ENCODE measurements at places on chromosomes 12 and 14. TPM values are rescaled to one million over a fixed set of nuclear protein-coding genes. Genes with fewer than 3 reads are reported as not detected.
A peak's percentile ranks its signal among the peaks of the same experiment; 100 is the strongest.

- no peak for DNase-seq
These were observed 42.4 kb downstream of the PDE3A start for GRCh38 chr12:20410734-20411133.

DNA sequence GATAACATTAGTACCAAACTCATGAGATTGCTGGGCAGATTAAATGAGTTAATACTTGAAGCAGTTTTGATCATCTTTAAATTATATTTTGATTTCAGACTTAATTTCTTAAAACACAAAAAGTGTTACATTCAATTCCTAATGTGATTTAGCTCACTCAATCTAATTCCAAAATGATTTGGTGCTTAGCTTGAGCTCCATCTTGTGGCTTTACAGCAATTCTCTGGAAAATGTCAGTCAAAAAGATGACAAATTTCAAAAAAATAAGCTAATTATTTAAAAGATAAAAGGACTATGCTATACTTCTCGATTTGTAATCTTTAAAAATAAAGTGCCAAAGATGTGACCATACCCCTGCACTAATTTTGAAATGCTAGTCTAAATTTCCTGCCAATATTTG is 10.1 kb downstream of the LLPH start:
- DNase-seq: no peak

DNA sequence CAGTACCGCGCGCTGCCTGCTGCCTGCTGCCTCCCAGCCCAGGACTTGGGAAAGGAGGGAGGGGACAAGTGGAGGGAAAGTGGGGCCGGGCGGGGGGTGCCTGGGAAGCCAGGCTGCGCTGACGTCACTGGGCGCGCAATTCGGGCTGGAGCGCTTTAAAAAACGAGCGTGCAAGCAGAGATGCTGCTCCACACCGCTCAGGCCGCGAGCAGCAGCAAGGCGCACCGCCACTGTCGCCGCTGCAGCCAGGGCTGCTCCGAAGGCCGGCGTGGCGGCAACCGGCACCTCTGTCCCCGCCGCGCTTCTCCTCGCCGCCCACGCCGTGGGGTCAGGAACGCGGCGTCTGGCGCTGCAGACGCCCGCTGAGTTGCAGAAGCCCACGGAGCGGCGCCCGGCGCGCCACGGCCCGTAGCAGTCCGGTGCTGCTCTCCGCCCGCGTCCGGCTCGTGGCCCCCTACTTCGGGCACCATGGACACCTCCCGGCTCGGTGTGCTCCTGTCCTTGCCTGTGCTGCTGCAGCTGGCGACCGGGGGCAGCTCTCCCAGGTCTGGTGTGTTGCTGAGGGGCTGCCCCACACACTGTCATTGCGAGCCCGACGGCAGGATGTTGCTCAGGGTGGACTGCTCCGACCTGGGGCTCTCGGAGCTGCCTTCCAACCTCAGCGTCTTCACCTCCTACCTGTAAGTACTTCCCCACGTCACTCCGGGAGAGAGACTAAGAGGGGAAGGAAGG is at the start of gene LGR5:
Gene LGR5, plus strand, starts transcription at position 186 of the 732 bp plus-strand sequence. Its CDS starts 283 bp downstream, at position 469.
- peak; percentile 60 for DNase-seq

DNA sequence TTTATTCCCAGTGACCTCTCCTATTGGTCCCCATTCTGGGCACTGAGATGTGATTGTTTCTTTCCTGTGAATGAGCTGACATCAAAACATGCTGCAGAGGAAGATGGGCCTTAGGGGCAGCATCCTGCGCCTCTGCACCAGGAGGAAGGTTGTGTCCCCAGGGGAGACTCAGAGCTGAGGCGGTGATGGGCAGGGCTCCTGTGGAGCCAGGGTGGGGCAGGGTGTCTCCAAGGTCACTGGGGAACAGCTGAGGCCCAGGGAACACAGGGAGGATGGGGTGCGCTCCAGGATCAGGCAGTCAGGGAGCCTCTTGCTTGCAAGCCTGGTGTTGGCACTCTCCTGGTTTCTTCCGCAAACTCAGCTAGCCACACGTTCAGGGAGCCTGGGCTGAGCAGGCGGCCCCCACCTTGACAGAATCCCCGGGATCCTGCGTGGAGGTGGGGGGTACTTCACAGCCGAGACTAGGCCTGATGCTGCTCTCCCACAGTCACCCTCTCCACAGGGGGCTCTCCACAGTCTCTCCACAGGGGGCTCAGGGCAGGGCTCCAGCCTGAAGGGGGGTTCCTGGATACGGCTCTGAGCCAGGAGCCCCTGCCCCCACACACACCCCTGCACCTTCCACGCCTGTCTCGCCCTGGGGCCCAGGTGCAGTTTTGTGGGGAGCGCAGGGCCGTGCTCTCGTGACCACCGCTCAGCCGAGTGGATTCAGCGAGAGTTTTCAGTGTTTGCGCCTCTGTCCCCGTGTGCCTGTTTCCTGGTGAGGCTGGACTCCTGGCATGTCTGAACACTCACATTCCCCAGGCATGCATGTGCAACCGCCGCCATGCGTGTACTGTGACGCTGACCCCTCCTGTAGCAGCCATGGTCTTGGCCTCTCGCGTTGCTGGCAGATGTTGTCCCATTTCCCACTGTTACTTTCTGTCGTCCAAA is 264.7 kb downstream of the SEC23A start:
- DNase-seq: no peak

DNA sequence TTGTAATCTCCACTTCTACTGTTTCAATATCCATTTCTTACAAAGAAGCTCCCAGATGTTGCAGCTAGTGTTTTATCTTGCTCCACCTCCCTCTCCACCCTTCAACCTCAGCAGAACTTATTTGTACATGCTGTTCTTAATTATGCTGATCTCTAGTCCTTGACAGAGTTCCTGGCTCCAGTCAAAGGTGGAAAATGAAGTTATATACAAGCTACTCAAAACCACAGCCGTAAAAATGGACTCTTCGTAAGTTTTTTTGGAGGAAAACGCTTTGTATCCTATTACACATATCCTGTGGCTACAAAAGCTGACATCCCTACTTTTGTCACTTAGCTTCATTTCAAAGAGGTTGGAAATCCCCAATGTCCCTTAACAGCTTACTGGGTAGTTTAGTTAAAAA is 1.3 kb downstream of the CLEC1A start:
- DNase-seq: no peak

DNA sequence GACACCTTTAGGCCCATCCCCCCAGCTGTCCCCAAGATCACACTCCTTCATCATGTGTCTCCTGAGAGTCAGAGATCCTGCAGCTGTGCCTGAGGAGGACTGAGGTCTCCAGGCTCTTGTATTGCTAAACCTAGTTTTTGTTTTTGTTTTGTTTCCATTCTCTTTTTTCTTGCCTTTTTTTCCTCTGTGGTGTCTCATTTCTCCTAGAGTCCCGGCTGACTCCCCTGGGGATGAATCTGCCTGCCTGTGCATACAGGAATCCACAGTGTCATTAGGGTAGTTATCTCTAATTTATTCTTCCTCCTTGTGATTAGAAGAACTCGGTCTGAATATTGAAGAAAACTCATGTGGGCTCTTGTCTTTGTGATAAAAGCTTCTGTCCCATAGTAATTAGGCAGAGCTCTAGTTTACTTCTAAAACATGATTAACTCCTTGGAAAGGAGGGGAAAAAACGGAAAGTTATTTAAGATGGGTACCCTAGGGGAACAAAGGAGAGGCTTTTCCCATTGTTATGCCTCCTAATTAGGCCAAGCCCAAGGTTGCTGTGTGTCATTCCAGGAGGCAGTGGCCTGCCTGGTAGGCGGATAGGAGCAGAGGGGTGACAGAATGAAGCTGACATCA is 343.2 kb downstream of the ZFP36L1 start:
- no peak for DNase-seq

- DNase-seq: peak; percentile 86
These were observed 26.8 kb downstream of the AMN start for GRCh38 chr14:102949062-102949800.

RXYLT1 gene
- total RNA-seq: 16.5 TPM

DPY19L2 gene
- total RNA-seq: 2.7 TPM
